CD8-positive, alpha-beta T cell (primary cell): ENCODE measurements at places on chromosomes 2 and 18.

GRCh38 chr2:101974663-101975062 lies 17.1 kb upstream of the IL1R2 start:
- no peak for DNase-seq

DNA sequence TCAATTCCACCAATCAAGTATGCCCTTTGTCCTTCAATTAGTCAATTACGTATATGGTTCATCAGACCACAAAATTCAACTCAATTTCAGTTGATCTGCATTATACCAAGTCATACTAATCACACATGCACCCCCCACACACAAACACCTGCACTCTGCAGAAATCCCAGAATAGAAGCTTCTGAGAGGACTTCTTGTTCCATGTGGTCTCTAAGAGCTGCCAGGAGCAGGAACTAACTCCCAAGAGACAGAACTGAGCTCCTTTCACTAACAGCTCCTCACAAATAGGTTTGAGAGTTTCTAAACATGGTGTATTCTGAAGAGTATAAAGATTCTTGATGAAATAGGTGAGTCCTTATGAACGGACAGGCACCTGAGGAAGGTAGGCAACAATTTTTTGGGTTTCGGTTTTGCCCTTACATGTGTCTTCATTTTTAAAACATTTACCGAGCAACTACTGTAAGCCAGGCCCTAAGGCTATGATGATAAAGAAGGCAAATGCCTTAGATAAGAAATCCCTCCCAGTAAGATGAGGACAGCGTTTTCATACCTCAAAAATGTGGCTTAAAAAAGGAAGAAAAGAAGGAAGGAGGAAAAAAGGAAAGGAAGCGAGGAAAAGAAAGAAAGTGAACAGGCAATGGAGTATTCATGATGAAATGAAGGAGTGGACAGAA lies 183.1 kb downstream of the PID1 start:
- no peak for DNase-seq

- no peak for DNase-seq
Measured at GRCh38 chr2:130806370-130806769, 30.3 kb upstream of the ARHGEF4 start.

- no peak for DNase-seq
Measured at GRCh38 chr2:234427081-234428061, 69.5 kb downstream of the ARL4C start.

DNA sequence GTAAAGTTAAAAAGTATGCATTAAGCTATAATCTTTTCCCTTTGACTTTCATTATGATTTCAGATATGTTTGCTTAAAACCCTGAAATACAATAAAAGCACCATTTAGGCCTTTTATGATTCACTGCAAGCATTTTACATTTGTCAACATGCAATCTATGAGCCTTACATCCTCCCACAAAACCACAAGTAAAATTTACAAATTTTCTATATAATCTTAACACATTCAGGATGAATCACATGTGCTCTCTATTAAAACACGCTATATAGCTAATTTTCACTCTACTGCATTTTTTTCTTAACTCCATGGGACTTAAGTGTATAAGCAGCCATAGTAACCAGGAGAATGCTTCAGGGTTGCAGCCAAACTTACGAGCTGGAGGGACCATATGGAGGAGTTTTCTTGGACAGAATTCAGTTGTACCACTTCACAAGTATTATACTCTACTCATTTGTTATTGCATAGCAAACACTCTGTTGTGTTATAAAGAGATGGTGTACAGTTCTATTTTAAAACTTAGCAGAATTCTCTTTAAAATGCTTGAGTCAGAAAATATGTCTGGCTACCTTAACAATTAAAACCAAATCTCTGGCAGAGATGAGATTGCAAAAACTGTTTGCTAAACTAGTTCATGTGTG lies 293.2 kb downstream of the ALK start:
- DNase-seq, result no peak

- no peak for DNase-seq
Measured at GRCh38 chr2:43178602-43179542, 47.5 kb downstream of the ZFP36L2 start.

- DNase-seq, result no peak
Measured at GRCh38 chr2:42116195-42117181, 52.7 kb upstream of the EML4 start.

DNA sequence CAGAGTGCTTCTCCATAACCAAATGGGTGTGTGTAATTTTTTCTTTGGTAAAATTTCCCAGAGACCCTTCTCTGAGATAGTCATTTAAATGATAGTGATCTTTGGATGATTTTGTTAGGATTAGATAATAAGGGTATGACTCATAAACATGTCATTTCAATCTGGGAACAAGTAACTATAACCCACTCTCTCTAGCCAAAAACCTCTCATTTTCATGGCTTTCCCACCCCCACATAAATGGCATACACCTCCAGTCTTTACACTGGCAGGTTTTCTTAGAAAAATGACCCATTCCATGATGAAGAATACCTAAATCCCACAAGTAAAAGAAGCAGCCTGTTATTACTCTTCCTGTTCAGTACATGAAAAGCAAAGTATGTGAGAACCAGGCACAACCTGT lies 572.0 kb upstream of the ZEB2 start:
- no peak for DNase-seq

DNA sequence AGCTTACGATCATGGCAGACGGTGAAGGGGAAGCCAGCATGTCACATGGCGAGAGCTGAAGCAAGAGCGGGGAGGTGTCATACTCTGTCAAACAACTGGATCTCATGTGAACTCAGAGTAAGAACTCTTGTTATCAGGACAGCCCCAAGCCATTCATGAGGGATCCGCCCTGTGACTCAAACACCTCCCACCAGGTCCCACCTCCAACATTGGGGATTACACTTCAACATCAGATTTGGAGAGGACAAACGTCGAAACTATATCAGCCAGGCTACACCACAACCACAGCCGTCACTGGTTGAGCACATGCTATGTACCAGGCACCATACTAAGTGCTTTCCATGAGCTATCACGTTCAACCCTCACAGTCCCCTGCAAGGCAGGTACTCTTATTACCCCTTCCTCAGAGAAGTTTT lies 293.8 kb downstream of the PRKCE start:
- no peak for DNase-seq

GRCh38 chr2:102355526-102356380 lies at the start of gene IL18R1:
IL18R1 (plus strand) TSS chr2:102355796; CDS start chr2:102362661, 6,865 bp downstream.
- peak; percentile 60 for DNase-seq

DNA sequence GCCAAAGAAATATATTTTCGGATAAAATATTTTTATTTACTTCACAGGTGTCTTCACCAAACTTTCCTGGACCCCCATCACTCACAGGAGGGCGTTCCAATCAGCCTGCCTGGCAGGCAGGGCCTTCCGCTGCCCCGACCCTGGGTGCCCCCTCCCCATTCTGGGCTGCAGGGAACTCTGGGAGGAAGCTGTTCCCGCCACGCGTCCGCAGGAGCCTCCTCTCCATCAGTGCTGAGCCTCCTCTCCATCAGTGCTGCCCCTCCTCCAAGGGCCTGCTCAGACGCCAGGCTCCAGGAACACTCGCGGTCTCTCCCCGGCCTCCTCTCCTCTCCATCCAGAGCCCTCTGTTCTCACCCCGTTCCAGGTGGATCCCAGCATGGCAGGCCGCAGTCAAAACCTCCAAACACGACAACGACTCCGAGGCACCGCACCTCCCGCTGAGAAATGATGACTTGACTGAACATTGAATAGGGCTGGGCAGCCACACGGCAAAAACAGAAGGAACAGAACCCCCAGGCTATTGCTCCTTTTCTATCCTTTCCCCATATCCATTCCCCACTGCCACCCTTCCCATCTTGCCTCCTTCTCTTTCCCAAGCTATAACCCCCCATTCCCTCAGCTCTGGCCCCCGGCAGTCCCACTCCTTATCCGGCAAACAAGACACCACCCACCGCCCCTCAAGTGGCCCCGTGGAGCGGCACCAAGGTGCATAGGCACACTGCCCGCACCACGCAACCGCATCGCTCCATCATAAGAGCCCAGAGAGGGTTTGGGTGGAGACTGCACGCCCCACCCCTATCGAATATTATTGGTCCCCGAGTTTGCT lies 268.6 kb upstream of the RAB6C start:
- no peak for DNase-seq

DNA sequence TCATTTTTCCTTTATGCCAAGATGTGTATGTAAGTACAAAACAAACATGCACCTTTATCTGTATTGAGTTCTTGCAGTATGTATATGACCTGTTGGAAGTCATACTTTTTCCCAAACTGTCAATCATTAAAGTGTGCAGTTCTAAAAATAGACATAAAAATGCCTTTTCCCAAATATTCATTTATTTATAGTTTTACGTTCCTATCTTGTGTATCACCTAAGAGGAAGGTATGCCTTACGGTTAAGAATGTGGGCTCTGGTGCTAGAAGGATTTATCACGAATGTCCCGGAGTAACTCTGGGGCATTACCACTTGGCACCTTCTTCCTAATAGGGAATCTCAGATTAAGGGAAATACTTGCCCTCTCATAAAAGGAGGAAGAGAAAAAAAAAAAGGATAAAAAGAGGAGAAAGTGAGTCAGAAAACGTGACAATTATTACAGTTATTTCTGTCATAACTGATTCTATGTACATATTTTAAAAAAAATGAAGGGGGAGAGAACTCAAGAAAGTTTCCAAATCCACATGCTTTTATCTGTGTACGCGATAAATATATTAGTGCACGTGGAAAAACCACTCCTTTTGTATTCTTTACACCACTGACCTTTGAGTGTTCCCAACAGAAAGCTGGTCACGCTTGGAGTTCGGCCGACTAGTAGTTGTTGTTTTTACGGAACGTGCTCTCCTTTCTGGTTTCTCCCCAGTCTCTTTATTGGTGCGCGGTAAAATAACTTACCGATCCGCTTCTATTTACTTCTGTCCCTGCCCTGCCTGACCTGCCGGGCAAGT lies 721 bp downstream of the MCEE start:
- DNase-seq, result no peak

DNA sequence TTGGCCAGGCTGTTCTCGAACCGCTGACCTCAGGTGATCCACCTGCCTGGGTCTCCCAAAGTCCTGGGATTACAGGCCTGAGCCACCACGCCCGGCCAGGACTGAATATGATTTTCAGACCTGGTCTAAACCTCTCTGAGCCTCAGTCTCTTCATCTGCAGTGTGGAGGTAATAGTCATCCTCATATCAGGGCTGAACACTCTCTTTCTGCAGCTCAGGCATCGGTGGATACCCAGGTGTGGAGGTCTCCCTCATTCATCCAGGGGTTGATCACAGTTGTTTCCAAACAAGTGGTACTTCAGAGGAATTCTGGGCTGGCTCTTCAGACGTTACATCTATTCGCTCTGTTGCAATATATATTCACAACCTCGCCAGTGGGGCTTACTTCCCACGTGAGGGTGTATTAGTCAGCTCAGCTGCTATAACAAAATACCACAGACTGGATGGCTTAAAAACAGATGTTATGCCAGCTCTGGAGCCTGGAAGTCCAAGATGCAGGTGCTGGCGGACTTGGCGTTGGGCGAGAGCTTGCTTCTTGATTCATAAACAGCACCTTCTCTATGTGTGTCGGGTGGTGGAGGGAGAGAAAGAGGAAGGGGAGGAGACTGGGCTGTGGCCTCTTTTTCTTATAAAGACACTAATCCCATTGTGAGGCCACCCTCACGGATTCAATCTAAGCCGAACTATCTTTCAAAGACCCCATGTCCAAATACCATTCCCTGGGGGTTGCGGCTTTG lies 2.9 kb upstream of the MBP start:
- no peak for DNase-seq

- DNase-seq, result no peak
Measured at GRCh38 chr18:53946594-53946993, 277.9 kb downstream of the MBD2 start.

- no peak for DNase-seq
Measured at GRCh38 chr2:169159686-169160085, 90.3 kb downstream of the DHRS9 start.

GRCh38 chr2:20326163-20326780 lies 24.4 kb downstream of the PUM2 start:
- peak; percentile 63 for DNase-seq

DNA sequence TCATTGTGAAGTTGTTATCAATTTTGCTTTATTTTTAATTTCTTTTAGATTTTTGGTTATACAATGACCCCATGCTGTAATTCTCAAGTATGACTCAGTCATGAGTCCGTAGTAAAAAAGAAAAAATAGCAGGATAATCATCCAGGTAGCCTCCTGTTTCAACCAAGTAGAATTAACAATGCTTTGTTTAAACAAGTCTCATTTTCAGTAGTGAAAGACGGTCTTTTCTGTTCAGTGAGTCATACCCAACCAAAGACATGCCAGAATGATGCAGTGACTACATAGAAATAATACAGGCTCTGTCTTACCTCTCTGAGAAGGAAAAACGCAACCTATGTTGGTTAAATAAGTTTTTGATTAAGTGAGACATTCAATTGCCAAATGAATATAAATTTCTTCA lies 67.8 kb upstream of the DSC1 start:
- no peak for DNase-seq

- no peak for DNase-seq
Measured at GRCh38 chr2:98013407-98014042, 17.8 kb upstream of the TMEM131 start.

GRCh38 chr2:177531706-177532105 lies 139.1 kb downstream of the AGPS start:
- DNase-seq, result no peak

DNA sequence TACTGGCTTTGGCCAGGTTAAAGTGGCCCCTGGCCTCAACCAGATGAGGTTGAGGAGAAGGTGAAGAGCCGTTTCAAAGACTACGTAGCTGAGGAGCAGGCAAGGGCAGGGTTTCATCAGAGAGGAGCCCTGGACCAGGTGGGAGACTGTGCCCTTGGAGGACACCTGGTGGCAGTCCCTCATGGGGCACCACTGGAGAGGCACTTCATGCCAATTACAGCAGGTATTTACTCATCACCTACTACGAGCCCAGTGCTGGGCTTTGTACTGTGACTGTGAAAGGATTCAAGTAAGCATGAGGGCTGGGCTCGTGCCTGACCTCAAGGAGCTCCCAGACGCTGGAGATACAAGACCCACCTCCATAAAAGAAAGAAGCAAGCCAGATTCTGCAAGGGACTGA lies 37.6 kb downstream of the SMAD7 start:
- peak; percentile 54 for DNase-seq

- no peak for DNase-seq
Measured at GRCh38 chr18:27599202-27599829, 414.2 kb upstream of the CHST9 start.

GRCh38 chr18:25229081-25229480 lies 122.9 kb downstream of the ZNF521 start:
- no peak for DNase-seq

- no peak for DNase-seq
Measured at GRCh38 chr2:128799284-128799552, 480.6 kb upstream of the HS6ST1 start.
